ENCODE measurements at places on chromosomes 5 and 9. TPM values are rescaled to one million over a fixed set of nuclear protein-coding genes. Genes with fewer than 3 reads are reported as not detected.

ANKRD18B gene
- 0.28 TPM for total RNA-seq

GGTA1 gene
- not detected for total RNA-seq

ECPAS gene
- 110 TPM for total RNA-seq

C5orf34 gene
- 1.4 TPM for total RNA-seq

SLC36A3 gene
- total RNA-seq = not detected

All from smooth muscle cell of bladder (primary cell).